Dermis blood vessel endothelial cell (primary cell): ENCODE measurements at places on chromosomes 11 and 22. TPM values are rescaled to one million over a fixed set of nuclear protein-coding genes. Genes with fewer than 3 reads are reported as not detected.

The OR8G5 gene
- not detected in 2 replicates for total RNA-seq

DNA sequence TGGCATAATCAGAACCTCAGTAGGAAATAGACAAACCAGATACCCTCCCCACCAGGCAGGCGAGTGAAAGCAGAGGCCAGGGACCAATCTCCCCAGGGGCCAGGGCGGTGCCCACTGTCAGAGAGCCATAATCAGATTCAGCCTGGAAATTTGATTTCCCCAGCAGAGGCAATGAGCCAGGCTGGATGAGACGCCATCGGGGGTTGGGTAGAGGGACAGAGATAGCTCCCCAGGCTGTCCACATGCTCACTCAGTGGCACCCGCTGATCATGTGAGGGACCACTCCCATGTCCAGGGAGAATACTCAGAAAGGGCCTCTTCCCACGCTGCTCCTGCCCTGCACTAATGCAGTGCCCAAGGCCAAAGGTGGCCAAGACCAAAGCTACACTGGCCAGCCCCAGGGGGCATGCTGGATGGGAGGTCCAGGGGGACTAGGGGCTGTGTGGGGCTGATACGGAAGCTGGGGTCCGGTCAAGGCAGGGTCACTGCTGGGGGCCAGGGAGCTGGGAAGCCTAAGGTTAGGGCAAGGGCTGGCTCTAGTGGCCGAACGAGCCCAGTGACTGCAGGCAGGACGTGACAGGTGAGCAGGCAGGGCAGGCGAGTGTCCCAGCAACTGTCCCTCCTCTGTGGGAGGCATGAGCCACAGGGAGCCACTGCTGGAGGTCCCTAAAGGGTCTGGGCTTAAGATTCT is 19.8 kb downstream of the ARVCF start:
- no peak for DNase-seq

- DNase-seq = no peak
These were observed 227.8 kb downstream of the ETS1 start for GRCh38 chr11:128359515-128359914.

- no peak for DNase-seq
These were observed 9.1 kb upstream of the CCDC81 start for GRCh38 chr11:86365546-86365945.

GRCh38 chr22:24594569-24595120 is 1.8 kb upstream of the LRRC75B start:
- DNase-seq = no peak

GRCh38 chr11:98003606-98004371 is 1017.0 kb upstream of the CNTN5 start:
- no peak for DNase-seq

DNA sequence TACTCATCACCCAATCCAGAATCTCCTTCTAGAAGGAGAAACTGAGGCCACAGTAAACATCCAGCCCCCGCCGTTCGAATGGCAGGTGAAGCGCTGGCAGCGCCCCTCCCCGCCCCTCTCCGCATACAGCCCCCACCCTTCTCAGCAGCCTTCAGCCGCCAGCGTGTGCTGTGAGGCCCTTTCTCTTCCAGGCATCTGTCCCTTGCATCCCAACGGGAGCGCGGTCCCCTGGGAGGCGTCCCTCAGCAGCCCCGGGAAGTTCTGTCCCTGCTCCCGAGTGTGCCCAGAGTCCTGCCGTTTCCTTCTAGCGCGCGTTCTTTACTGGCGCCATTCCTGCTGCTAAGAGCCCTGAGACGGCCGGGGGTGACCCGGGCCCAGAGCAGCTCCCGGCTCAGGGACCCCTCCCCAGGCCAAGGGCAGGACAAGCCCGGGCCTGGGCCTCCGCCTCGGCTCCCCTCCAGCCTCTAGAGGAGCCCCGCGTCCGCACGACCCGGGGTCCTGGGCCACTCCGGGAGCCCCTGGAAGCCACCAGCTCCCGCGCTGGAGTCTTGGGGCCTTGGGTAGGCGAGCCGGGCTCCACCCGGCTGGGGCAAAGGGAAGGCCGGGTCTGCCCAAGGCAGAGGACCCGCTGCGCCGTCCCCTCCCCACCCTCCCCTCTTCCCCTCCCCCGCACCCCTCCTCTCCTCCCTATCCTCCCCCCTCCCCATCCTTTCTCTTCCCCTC is 450.4 kb downstream of the OPCML start:
- DNase-seq = no peak

DNA sequence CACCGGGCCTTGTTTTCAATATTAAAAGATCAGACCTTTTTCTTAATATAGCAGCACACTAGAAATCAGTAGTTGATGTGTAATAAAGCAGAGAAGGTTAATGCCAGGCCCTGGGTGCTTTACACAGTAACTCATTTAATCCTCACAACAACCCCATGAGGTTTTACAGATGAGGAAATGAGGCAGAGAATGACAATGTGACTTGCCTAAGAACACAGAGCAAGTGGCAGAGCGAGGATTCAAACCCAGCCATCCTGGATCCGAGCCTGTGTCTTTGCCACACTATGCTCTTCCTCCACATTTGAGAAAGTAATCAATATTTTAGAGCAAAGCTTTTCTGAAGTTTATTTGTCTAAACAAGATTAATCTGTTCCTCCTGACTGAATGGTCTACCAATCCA is 7.2 kb downstream of the JAML start:
- no peak for DNase-seq

- DNase-seq = peak; percentile 80
These were observed 37.0 kb upstream of the FTH1 start for GRCh38 chr11:62004473-62004872.
